ENCODE measurements at places on chromosomes 12 and 14.

- DNase-seq, result no peak
These were observed 216.1 kb downstream of the TMEM121 start for GRCh38 chr14:105742531-105742848.

- DNase-seq, result no peak
These were observed 373.0 kb downstream of the ALG10 start for GRCh38 chr12:34395056-34396005.

GRCh38 chr12:42744539-42745182, 155.1 kb upstream of the PRICKLE1 start:
- no peak for DNase-seq

DNA sequence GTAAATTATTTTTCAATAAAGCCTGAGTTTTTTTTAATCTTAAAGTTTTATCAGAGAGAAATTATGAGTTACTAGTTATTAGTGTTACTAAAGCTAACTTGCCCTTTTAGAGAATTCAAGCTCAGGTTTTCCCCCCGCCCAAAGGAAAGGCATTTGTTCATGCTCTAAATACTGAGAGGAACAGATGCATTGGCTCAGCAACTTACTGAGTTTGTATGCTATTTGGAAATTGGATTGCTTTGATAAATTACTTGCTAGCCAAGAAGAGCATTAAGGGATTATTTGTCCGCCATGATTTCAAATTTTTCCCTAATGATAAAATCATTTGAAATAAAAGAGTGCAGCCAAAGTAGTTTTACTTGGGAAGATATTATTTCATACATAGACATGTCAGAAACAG, 149.4 kb downstream of the METTL25 start:
- DNase-seq, result no peak

- DNase-seq, result no peak
These were observed 589.0 kb downstream of the C12orf50 start for GRCh38 chr12:87439990-87440827.

DNA sequence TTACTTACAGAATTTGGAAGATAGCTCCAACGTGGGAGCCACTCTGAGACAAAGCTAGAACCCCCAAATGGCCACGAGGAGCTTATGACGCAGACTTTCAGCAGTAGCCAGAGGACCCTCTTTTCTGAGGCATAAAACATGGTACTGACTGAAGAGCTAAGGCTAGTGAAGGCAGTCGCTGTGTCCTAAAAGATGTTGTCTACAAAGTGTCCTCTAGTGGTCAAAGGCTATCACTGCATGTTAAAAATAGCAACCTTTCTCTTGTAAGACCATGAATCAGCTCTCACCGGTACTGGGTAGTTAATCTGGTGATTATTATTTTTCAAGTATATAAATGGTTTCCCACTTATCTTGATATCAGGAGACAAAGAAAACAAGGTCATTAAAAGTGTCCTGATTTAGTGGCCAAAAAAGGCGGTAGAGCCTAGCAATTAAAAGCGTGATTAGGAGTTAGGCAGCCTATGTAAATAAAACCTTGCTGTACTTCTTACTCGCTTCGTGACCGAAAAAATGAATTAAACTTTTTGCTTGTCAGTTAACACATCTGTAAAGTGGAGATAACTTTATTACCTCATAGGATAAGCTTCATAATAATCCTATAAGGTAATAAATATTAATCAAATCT, 47.0 kb upstream of the LGR5 start:
- peak; percentile 20 for DNase-seq

- no peak for DNase-seq
These were observed 1.6 kb downstream of the FAM234B start for GRCh38 chr12:13045816-13046215.

- DNase-seq, result peak; percentile 98
These were observed 141.3 kb downstream of the PRKCH start for GRCh38 chr14:61462566-61463193.

GRCh38 chr12:80714055-80714454, 2.7 kb upstream of the MYF5 start:
- no peak for DNase-seq

DNA sequence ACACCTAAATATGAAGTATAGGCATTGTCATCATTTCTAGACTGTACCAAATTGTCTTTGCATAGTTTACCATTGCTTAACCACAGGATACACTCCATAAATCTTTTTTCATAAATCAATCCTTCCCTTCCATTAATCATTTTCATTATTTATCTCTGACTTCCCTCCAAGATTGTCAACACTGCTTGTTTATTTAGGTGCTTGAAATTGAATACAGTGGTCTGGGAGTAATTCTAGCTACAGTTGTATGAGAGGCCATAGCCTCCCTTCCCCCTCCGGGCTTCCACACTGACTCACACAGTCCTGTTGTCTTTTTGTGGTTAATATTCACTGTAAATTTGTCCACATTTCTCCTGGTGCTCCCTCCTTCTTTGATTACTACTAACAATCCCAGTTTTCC, 114.2 kb upstream of the ARID2 start:
- DNase-seq, result no peak

DNA sequence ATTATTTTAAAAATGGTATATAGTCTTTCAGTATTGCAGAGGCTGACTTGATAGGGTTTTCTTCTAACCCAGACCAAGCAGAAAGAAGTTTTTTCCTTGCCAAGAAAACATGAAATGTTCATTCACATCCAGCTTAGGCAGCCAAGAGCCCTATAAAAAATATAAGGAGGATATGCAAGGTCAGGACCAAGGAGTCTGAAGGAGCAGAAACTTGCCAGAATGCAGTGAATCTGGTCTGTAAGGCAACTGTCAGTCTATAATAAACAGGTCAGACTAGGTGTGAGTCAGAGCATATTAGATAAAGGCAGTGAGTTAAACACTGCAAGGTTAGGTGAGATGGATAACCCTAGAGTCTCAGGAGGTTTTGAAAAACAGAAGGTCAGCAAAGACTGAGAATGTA, 645.5 kb downstream of the C12orf50 start:
- DNase-seq, result no peak

- no peak for DNase-seq
These were observed 278.8 kb downstream of the ZFP36L1 start for GRCh38 chr14:68513838-68514607.

DNA sequence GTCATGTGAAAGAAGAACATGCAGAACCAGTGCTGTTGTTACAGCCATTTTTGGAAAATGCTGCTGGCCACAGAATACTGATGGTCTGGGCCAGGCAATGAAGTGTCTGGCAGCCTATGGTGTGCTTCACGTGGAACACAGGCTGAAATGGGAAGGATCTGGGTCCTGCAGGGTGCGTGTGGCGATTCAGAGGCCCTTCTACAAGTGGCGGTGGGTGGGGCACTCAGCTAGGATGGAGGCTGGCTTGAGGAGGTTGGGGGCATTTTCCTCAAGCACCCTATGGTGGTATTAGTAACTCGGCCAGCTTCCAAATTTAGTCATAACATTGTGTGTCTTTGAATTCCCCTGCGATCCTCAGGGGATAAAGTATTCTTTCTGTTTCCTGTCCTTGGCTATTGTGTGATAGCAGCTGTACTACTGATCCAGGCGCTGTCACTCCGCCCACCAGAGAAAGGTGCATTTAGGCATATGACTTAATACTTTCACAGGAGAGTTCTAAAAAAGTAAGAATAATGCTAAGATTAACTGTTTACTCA, 9.2 kb upstream of the RAD52 start:
- no peak for DNase-seq

All from NCI-H2171 (cell line).